ENCODE measurements at places on chromosomes 5 and 9. TPM values are rescaled to one million over a fixed set of nuclear protein-coding genes. Genes with fewer than 3 reads are reported as not detected.
A peak's percentile ranks its signal among the peaks of the same experiment; 100 is the strongest.

ADRA1B gene
- 0.80 TPM for total RNA-seq

DNA sequence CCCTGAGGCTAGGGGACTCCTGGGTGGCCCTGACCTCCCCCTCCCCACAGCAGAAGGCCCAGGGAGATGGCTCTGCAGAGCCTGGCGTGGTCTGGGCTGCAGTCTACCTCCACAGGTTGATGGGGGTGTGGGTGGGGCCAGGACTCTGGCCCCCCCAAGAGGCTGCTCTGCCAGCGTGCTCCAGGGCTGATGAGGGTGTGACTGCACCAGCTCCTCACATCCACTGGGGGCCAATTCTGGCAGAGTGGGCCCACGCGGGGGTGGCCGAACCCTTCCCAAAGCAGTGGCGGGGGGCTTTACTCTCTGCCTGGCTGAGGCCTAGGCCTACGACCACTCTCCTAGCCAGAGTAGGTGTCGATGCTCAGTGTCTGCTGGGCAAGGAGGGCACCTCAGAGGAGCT lies 28.0 kb upstream of the UBAC1 start:
- DNase-seq = no peak

- no peak for DNase-seq
Measured at GRCh38 chr5:119031011-119031886, 39.6 kb upstream of the DMXL1 start.

PCDHGA5 gene
- 0.23 TPM for total RNA-seq

GRCh38 chr5:39800042-39800601 lies 375.3 kb upstream of the DAB2 start:
- DNase-seq = peak; percentile 3

DNA sequence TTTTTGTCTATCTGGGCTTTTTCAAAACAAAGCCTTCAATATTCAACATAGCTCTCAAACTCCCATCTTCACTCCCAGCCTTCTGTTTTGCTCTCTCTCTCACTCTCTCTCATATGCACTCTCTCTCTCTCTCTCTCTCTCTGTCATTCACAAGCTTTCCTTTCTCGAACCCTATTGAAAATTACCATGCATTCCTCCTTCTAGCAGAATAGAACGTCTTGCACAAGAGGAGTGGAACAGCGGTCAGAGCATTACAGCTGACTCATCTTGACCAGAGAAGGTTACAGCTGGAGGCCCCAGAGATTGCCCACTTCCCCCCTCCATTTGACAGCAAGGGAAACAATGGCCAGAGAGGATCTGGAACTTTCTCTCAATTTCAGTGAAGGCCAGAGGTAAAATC lies 51.0 kb upstream of the LIFR start:
- peak; percentile 60 for DNase-seq

WNT8A gene
- not detected for total RNA-seq

DNA sequence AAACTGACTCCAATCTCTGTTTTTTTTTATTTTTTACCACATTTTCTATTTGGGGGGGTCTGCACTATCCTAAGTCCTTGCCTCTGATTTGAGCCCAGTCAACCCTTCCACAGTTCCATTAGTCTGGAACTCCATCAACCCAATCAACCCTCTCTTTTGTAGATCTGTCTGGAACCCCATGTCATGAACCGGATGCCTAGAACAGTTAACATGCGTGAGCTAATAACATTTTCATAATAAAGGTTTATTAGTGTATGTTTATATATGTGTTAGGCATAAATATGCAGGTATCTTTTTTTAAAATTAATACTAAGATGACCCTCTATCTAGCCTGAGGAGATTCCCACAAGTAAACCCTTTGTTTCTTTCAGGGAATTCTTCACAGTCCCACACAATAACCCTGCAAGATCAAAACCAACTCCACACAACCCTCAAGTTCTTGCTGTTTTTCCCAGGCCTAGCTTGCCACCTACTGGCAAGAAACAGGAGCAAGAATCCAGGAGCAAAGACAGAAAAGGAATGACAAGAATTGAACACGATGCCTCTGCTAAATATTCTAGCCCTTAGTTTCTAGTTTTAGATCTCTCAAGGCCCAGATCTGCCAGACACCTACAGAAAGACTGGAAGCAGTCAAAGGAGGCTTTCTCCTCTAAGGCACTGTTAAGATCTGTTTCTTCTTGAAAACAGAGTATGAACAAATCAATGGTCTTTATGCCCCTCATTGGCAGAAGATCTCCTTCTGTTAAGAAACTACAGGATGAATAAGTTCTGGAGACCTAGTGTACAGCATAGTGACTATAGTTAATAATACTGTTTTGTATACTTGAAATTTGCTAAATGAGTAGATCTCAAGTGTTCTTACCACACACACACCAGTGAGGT lies 100.4 kb downstream of the TRIM36 start:
- peak; percentile 27 for DNase-seq

KCNN2 gene
- total RNA-seq = 0.51 TPM

DNA sequence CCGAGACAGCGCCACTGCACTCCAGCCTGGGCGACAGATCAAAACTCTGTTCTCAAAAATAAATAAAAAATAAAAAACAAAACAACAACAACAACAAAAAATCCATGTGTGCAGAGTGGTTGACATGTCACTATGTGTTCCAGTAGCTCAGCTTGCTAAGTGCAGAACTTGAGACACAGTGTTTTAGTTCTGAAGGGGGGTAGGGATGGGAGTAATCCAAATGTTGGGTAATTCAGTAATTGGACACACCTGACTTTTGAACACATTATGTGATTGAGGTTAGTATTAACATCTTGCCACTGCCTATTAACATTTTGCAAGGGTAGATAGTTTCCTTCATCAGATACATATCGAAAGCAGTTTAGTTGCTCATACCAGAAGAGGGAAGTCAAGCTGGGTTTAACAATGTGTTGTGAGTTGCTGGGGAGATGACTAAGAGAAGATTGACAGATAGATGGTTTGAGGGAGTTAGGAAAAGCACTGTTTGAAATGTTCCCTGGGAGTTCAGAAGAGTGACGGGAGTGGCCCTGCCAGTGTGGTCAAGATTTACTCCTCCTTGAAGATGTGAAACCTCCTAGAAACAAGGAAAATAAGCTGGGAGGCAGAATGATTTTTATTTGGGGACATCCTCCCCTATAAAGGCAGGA lies 928 bp downstream of the HACD4 start:
- DNase-seq = no peak

CDH9 gene
- not detected for total RNA-seq

GRCh38 chr9:134624137-134624591 lies 17.4 kb upstream of the COL5A1 start:
- no peak for DNase-seq

HTR4 gene
- 0.18 TPM for total RNA-seq

- no peak for DNase-seq
Measured at GRCh38 chr9:71897577-71897976, 13.4 kb downstream of the ABHD17B start.

DNA sequence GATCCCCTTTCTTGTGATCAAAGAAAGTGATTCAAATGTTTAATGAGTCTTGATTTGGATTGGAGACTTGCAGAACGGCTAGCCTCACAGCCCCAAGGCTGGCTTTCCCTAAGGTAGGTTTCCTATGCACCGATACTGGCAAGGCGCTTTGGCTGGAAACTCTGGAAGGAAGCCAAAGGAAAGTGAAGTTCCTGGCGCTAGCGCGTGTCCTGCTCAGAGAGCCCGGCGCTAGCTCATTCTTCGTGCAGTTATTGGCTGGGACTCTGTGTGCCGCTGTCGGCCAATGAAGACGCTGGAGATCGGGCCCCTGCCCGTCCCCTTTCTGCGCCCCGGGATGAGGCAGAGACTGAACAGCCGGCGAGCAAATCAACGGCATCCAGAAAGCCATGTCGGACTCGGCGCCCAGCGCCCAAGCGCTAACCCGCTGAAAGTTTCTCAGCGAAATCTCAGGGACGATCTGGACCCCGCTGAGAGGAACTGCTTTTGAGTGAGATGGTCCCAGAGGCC lies at the start of gene PCDHGC3:
Gene PCDHGC3, plus strand, starts transcription at position 342 of the 507 bp plus-strand sequence. Its CDS starts 151 bp downstream, at position 493.
- DNase-seq = peak; percentile 96

DNA sequence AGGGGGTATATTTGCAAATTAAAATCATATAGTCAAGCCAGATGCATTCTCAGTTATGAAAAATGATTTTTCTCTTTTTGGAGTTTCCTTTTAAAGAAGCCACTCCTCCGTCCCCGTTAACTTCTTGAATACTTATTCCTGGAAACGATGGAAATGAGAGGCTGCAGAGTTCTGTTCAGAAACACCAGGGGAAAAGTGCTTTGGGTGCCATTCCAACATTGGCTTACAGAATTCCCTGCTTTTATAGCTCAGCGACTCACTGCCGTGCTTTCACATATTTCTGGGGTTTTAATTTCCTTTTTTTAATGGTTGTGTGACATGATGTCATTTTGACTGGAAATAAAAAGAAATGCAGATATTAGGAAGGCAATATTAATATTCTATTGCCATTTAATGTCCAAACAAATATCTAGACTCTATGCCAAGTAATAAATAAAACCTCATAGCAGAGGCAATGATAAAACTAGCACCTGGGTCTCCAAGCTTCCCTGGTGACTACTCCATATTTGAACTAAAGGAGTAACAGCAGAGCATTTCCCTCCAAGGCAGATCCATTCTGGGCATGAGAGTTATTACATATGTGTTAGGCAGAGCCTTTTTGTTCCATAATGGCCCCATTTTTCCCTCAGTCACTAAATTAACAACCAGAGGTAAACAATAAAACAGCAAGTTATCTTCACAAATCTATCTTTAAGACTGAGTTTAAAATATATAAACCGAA lies 363.4 kb downstream of the EBF1 start:
- no peak for DNase-seq

DNA sequence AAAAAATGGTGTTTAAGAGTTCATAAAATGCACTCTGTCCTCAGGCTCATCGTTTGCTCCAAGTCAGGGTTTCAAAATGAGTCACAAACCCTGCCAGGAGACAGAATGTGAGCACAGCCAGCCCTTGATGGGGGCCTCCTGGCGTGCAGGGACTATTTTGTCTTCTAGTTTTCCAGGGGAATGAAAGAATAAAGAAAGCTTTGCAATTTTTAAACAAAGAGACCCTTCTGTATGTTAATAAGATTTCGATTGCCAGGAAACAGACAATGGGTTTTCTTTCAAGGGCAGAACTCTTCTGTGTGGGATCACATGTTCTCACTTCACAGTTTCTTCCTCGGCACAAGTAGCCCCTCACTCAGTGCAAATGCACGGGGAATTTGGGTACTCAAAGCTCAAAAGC lies 121.4 kb upstream of the C6 start:
- no peak for DNase-seq

DNA sequence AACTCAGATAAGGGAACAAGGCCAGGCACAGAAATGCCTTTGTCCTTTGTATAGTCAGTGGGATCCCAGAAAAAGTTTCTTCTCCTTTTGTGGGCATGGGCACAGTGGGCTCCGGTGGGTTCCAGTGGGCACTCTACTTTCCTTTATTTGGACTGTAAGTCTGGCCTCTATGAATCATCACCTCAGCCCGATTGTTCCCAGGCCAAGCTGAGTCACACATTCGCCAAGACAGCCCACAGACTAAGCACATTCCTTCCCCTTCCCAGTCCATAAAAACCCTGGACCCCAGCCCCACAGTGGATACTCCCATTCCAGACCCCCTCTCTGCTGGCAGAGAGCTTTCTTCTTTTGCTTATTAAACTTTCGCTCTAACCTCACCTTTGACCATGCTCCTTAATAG lies 165.0 kb downstream of the FBXL17 start:
- DNase-seq = peak; percentile 85

- no peak for DNase-seq
Measured at GRCh38 chr5:55682071-55682470, 30.1 kb downstream of the SLC38A9 start.

DNA sequence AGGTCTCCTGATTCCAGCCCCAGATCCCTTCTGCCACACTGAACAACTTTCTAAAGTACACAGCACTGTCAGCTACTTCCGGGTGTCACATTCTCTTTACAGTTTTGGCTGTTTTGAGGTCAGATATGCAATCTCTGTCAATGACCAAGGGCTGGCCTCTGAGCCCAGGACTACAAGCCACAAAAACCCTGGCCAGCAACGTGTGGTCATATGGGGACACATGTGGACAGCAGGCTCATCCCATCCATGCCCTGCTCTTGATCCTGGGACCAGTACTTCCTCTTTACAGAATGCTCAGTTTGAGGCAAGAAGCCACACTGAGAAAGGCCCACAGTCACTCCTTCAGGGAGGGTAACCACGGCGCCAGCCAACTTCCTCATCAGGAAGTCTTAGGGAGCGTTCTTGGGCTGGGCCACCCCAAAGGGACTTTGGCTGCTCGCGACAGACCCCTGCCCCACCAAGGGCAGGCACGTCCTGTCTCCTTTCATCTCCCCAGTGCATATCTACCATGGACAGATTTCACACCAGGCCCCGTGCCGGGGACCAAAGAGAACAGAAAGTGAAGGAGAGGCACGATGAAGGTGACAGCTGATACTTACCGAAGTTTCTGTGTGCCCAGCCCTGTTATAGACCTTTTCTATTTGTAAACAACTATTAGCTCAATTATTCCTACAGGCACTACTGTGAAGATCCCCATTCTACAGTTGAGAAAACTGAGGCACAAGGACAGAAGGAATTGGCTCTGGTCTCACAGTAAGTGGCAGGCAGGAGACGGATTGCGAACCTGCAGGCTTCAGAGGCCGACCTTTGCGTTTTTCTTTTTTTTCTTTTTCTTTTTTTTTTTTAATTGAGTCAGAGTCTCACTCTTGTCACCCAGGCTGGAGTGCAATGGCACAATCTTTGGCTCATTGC lies 37.3 kb downstream of the STK10 start:
- no peak for DNase-seq

NUTM2G gene
- total RNA-seq = under 0.01 TPM

DNA sequence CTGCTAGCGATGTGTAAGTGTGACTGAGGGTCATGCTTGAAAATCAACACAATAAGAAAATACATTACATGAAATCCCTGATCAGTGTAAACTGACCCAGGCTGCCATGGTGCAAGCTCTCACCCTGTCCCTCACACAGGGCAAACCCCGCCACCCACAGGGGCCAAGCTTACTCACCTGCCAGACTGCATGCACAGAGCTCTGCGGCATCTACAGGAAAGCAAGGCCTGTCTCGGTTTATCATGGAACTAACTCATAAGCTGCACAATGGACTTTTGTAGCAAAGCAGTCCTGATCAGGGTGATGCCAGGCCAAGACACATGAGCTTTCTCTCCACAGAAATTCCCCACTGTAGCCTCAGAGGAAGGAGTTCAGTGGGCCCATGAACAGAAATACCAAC lies 9.7 kb downstream of the IPPK start:
- DNase-seq = no peak

DNA sequence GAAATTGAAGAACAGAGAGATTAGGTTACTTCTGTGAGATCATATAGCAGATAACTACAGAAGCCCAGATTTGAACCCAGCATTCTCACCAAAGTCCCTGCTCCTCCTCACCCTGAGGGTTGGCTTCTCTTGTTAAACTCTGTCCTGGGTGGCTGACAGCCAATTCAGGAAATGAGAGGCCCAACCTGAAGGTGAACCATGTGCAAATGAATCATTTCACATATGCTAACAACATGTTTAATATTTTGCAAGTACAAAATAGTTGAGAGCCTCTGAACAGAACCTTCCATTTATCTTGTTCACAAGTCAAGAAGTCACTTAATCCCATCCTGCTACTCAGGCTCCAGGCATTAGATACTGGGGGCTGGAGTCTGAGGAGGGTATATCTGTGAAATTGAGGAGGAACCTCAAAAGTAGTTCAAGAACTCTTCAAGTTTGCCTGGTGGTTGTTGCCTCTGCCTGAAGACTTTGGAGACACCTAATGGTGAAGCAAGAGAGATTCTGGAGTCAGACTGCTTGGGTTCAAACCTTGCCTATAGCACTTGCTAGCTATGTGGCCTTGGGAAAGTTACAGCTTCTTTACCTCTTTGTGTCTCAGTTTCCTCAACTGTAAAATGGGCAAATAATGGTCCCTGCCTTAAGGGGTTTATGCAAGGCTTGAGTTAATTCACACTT lies 564.0 kb downstream of the PSAT1 start:
- DNase-seq = peak; percentile 77

Data from Daoy (cell line).